ENCODE measurements at places on chromosomes 6 and 20.

DNA sequence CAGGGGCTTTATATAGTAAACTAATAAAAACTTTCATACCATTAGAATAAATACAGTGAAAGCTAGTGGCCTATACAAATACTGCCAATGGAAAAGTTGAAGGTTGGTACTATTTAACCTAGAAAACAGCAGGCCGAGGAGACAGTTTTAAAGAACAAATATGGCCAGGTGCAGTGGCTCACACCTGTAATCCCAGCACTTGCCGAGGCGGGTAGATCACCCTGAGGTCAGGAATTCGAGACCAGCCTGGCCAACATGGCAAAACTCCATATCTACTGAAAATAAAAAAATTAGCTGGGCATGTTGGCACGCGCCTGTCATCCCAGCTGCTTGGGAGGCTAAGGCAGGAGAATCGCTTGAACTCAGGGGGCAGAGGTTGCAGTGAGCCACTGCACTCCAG lies 24.8 kb downstream of the GLYATL3 start:
- no peak for DNase-seq

- no peak for DNase-seq
These were observed 16.1 kb upstream of the DOK5 start for GRCh38 chr20:54459279-54459678.

DNA sequence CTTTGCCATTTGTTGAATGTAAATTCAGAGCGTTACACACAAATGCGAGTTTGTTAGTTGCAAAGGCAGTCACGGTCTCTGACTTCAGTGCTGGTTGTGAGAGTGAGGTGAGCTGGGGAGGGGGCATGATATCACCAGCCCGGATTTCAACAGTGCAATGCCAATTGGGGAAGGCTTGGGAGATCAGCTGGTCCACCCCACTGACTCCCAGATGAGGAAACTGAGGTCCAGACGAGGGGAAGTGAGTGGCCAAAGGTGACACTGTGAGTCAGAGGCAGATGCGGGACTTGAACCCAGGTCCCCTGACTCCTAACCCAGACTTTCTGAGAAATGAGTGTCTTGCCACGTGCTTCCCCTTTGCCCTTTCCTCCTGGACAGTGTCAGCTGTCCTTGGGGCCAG lies 62.1 kb downstream of the CEBPB start:
- DNase-seq = no peak

DNA sequence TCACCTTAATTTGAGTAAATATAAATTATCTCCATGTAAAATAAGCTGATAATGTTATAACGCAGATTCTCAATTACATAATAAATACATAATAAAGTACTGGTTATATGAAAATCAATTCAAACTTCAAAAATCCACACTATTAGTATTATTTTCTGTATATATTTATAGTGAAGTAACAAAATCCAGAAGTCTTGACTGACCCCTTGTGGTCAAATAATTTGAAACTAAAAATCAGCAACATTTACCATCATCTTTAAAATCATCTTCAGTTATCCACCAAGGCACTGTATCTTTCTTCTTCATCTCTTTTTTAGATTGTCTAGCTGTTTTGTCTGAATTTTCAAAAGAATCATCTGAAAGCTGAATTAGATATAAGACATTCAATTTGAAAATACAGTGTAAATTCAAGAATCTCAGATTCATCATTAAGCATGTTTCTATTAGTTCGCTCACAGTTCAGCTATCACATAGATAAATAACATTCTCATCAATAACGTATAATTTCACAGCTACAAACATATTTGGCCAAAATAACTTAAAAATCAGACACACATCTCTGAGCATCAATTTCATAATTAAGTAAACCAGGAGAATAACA lies 6.5 kb downstream of the CEP162 start:
- no peak for DNase-seq

GRCh38 chr6:72218125-72218524 lies 331.8 kb downstream of the RIMS1 start:
- no peak for DNase-seq

- peak; percentile 76 for DNase-seq
These were observed 667 bp downstream of the STX11 start for GRCh38 chr6:144150710-144151657.

DNA sequence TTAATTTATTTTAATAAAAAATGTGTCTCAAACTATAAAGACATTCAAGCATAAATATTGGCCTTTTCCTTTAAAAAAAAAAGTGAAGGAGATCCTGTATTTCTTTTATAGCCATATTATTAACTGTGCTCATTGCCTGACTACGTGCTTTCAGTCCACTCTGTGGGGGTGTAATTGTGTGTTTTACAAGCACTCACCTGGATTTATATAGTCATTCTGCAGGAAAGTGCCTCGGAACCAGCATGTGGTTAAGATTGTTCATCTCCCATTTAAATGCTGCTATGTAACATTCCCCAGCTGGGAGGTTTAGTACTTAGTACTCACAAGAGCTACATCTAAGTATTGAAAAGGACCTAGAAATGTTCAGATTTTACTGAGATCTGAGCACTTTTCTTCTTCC lies 47.9 kb upstream of the SLC22A16 start:
- no peak for DNase-seq

- DNase-seq = no peak
These were observed 396.2 kb upstream of the SLC35B3 start for GRCh38 chr6:8831366-8832152.

- DNase-seq = peak; percentile 94
These were observed 3.9 kb downstream of the SYTL3 start for GRCh38 chr6:158653577-158654354.

- no peak for DNase-seq
These were observed 632.8 kb downstream of the HDGFL1 start for GRCh38 chr6:23202207-23202606.

DNA sequence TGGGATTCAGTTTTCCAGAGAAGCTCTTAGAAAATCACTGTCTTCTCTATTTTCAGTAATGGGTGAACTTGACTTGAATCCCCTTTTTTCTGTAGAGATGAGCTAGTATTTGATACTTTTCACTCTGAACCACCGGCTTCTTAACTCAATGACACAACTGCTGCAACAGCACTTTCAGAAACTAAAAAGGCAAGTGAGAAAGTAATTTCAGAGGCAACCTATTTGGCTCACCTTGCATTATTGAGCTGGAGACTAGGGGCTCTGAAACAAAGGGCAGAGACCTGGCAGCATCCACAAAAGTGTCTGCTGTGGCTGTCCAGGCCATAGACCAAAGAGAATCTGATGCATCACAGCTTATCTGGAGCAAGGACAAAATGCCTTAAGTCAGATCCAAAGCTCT lies 289.8 kb upstream of the IRAK1BP1 start:
- no peak for DNase-seq

DNA sequence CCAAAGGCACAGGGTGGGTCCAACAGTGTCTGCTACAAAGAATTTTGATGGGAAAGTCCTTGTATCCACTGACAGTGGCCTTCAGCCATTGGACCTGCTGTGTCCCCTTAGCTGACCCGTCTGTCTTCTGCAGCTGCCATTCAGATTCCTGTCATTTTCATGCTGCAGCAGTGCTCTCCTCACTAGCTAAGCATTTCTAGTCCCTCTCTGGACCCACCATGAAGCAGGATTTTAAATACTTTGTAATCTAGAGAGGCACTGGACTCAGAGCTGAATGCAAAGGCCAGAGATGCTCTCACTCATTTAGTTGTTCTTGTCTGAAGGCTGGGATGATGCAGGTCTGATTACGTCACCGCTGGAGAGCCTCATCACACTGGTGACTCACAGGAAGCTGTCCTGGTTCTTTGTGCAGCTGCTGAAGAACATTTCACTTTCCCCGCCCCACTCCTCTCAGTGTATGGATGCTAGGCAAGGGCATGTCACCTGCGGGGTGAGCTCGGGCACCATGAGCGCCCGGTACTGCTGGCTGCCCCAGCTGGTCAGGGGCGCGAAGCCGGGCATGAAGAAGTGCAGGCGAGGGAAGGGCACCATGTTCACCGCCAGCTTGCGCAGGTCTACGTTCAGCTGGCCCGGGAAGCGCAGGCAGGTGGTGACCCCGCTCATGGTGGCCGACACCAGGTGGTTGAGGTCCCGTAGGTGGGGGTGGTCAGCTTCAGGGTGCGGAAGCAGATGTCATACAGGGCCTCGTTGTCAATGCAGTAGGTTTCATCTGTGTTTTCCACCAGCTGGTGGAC lies 19.4 kb upstream of the TUBB2A start:
- peak; percentile 59 for DNase-seq

- no peak for DNase-seq
These were observed 207.6 kb downstream of the ANKRD60 start for GRCh38 chr20:58020656-58021454.

GRCh38 chr6:134082191-134082590 lies 29.8 kb upstream of the SLC2A12 start:
- no peak for DNase-seq

- no peak for DNase-seq
These were observed 149.4 kb upstream of the MLIP start for GRCh38 chr6:53961679-53962370.

DNA sequence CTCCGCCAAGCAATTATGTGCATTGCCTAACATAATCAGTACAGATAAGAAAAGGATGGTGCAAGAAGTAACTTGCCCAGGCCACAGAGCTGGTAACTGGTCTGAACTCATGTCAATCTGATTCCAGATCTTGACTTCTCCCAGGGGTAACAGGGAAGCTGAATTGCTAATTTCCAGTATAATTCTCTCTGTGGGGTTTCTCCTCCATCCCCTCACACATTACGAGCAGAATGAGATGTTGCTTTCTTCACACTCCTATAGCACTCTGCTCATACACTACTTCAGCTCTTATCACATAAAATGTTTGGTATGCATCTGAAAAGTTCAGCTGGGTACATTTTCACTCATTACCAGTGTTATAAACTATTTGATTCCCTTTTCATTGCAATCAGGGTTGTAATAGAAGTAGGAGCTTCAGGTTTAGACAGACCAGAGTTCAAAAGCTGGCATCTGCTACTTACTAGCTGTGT lies 24.0 kb upstream of the LRRC1 start:
- no peak for DNase-seq

DNA sequence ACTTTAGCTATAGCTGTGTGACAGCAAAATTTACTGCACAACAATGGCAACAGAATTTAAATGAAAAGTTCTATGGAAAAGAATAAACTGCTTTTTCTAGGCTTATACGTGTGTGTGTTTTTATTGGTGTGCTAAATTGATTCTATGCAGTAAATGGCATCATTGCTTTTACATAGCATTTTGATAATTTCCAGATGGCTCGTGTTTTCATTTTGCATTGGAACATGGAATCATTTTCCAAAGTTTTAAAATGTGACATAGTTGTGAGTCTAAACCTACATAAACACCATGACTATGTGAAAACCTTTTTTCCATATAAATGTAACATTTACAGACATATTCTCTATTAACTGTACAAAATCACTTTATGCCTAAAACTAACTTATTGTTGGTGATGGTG lies 127.8 kb downstream of the SIM1 start:
- DNase-seq = no peak

DNA sequence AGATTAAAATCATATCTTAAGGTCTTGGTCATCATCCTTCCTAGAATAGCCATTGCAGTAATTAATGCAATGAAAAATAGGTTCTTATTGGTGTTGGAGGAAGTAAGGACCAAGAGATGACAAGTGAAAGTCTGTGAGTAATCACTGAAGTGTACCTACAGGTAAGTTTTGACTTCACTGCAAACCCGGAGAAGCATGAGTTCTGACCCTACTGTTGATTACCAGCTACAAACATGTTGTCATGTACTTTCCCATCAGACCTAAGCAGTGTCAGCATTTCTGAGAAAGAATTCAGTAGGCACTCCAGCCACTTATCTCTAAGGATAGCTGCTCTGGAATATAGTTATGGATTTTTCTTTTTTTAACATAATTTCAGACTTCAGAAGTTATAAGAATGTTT lies 280.9 kb downstream of the ZFAND3 start:
- no peak for DNase-seq

DNA sequence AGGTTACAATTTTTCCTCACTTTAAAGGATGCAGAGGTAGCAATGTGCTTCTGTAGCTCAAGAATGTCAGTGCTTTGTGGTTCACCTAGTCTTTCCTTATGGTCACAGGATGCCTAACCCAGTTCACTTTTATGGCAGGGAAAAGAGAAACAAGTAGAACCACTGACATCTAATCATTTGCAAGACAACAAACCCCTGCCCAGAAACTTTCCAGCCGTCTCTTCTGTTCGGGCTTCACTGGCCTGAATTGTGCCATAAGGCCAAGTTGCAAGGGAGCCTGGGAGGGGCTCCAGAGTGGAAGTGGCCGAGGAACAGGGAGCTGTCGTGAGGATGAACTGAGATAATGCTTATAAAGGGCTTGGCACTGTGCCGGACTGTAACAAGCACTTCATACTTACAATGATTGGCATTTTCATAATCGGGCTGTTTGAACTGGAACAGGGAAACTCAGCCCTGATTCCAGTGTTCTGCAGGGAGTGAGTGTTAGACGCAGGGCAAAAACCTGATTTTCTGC lies 212.6 kb downstream of the BCAS1 start:
- no peak for DNase-seq

DNA sequence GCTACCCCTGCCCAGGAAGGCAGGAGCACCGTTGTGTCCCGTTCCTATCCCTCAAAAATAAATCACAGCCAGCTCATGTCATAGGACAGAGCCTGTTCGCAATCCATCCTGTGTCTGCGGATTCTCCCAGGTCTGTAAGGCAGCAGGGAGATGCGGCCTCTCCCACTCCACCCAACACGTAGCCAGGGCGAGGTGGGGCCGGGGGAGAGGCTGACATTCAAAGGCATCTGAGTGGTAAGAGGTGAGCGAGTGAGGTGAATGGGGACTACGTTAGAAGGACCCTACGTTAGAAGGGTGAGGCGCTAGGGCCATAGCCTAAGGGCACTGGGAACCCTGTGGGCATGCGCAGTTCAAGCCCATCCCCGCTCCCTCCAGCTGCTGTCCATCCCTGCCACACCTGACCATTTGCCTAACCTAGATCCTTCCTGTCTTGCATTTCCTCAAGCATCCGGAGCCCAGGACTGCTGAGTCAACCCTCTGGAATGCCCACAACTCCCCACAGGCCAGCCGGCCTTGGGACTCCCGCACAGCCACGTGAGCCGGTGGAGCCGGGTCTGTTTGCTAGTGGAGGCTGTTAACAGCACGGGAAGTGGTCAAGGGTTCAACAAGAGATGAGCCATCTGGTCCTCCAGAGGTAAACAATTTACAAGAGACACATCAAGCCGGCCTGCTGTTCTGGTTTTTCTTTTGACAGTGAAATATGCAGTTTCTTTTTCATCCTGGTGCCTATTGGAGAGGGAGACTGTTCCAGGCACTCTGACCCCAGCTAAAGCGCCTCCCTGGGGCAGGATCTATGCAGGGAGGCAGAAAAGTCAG lies 45.9 kb downstream of the RIPOR3 start:
- no peak for DNase-seq

DNA sequence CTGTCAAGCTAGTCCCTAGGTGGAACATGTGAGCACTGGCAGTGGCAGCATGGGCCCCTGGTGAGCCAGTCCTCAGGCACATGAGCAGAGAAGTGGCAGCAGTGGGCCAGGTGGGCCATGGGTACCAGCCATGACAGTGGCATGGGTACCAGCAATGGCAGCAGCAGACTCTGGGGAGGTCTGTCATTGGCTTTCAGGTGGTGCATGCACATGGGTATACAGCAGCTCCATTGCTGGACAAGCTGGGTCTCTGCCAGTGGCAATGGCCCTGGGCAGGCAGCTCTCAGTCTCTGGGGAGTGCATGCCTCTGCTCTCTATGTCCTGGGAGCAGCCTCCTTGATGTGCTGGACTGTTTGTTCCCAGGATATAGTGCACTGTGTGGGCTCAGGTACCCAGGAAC lies 65.3 kb downstream of the KAT14 start:
- DNase-seq = no peak

- DNase-seq = no peak
These were observed 19.8 kb downstream of the COL20A1 start for GRCh38 chr20:63312690-63313348.

GRCh38 chr20:41560970-41561369 lies 57.2 kb downstream of the CHD6 start:
- no peak for DNase-seq

GRCh38 chr6:51768087-51768486 lies 319.3 kb downstream of the PKHD1 start:
- no peak for DNase-seq
